ENCODE measurements at places on chromosomes 1 and 21.

DNA sequence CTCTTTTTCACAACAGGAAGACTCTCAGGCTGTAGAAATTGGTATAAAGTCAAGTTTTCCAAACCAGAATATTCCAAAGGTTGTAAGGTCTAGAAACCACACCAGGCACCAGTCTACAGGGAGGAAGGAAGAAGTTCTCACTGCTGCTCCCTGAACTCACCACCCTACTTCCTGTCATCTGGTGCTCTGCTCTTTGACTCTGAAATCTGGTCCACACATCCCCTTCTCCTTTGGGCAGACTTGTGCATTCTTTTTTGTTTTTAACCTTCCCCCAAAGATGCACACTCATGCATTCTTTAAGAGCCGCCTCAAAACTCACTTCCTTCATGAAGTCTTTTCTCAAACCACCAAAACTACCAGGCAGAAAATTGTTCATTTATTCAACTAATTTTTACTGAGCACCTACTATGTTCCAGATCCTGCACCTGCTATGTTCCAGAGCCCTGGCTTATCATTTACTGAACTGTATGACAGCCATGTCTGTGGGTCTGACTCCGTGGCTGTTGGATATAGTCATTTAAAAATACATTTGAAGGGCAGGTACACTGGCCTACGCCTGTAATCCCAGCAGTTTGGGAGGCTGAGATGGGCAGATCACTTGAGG is 30.1 kb upstream of the EPS15 start:
- no peak for DNase-seq

- no peak for DNase-seq
Observed at GRCh38 chr21:43271452-43272020, 102.7 kb downstream of the CRYAA start.

DNA sequence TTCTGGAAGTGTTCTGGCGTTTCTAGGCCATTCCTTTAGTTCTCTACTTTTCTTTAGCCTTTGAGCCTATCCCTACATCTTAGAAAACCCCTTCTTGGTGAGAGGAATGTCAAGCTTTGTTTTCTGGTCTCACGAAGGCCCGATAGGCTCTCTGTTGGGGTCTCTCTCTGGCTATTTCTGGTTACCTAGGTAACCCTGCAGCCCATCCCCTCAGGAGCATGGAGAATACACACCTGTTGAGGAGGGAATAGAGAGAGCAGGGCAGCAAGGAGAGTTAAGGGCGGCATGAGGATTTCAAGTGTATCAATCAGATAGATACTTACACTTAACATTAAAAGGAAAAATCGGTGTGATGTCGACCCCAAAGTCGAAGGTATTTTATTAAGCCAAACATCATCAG is 45.7 kb downstream of the LRRC8D start:
- DNase-seq: no peak

DNA sequence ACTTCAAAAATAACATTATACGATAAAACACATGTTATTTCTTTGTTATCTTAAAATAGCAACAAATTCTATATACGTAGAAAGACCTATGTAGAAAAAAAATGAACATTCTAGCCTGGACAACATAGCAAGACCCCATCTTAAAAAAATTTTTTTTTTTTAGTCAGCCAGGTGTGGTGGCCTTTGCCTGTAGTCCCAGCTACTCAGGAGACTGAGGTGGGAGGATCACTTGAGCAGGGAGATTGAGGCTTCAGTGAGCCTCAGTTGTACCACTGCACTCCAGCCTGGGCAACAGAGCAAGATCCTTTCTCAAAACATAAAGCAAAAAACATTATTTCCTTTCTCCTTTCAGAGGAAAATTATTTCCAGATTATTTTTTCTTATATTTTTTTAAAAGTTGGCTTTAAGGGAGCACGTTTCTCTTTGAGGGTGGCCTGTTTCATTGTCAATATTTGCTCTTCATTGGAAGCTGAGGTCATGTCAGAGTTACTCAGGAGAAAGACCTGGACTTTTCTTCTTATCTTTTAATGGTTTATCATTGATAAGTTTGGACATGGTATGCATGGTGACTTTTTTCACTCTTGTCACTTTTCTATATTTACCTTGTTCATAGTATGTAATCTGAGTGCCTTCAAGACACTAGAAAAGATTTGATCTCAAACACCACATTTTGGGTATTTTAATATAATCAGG is 32.0 kb downstream of the NFIA start:
- DNase-seq: no peak

GRCh38 chr1:226702957-226703831 is 35.9 kb downstream of the ITPKB start:
- DNase-seq: no peak

DNA sequence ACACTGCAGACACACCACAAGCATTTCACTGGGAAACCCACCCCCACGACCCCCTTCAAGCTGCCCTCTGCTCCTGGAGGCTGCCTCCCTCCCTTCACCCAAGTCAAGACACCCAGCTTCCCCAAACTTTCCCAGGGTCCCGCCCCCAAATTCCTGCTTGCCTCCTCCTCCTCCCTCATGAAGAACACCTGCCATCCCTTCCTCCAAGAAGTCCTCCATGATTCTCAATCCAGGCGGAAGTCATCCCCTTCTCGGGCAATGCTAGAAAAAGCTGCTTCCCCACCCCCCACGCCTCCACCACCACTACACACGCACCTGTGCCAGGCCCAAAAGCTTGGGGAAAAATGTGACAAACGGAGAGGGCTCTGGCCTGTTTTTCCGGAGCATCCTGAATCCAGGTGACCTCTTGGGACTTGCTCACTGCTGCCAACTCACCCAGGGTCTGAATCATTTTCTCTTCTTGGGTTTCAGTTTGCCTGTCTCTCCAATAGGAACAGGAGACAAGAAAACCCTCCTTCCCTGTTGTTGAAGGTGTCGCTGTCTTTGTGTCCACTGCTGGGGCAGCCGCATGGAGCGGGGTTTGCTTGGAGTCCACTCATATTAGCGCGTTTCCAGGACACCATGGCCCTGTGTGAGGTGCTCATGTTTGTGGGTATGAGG is 101.0 kb upstream of the CASZ1 start:
- DNase-seq: no peak

Measured in hypothalamus (tissue), 51 donors.